IPS-NIHi11 (cell line): ENCODE measurements at places on chromosomes 13 and 19.

- peak; percentile 90 for DNase-seq
Observed at GRCh38 chr19:35352448-35353304, 5.0 kb downstream of the FFAR1 start.

DNA sequence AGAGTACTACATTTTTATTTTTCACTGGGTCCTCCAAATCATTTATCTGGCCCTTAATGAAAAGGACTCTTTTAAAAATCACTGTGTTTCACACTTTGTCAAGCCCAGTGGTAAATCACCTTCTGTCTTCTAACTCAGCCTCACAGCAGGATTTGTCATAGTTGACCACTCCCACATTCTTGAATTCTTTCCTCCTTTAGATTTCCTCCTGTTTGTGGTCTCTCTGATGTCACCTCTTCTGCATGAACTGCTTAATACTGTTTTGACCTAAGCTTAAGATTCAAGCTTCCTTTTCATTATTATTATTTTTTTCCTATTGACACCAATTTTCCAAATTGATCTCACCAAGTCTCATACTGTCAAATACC, 899.8 kb upstream of the MIR17HG start:
- DNase-seq = peak; percentile 24

DNA sequence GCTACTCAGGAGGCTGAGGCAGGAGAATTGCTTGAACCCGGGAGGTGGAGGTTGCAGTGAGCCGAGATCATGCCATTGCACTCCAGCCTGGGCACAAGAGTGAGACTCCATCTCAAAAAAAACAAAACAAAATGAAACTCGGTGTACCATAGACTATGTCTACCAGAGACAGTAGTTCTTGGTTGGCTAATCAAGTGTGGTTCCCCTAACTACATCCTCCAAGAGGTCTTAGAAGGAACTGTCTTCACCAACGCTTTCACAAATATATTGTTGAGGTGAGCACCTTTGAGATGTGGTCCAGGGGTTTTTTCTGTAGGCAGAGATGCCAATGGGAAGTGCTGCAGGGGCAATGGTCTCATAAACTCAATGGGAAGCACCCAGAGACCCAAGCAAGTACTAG, 48.0 kb downstream of the RFC3 start:
- DNase-seq = no peak

DNA sequence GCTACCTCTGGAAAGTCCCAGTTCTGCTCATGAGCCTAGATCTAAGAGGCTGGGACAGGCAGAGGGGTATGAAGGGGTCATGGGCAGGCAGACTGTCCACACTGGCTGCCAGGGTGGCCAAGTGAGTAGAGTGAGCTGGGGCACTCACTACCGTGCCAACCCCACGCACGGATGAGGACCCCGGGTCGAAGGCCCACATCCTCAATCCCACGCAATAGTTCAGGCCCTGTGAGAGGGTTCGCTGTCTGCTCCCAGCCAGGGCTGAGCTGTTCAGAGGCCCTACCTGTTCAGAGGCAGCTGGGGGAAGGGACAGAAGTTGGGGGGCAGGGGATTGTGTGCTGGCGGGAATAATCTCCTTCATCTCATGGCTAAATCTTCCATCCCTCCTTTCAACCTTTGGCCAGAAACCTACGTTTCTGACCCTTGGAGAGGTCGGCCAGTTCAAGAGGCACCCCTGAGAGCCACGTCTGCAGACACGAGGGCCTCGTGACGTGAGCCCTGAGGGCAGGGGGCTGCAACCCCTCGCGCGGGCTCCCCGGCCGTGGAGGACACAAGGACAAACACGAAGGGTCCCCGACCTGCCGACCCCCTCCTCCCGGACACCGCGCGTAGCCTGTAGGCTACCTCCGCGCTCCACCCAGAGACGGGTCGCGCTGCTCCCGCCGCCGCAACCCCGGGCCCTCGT, 1.0 kb upstream of the RPS5 start:
- DNase-seq = no peak

DNA sequence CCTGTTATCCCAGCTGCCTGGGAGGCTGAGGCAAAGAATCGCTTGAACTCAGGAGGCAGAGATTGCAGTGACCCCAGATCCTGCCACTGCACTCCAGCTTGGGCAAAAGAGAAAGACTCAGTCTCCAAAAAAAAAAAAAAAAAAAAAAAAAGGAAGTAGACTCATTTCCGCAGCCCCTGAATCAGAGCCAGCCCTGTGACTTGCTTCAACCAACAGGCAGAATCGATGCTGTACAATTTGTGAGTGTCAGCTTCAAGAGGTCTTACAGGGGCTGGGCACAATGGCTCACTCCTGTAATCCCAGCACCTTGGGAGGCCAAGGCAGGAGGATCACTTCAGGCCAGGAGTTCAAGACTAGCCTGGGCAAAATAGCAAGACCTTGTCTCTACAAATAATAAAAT, 12.8 kb downstream of the ANKRD27 start:
- DNase-seq = no peak

DNA sequence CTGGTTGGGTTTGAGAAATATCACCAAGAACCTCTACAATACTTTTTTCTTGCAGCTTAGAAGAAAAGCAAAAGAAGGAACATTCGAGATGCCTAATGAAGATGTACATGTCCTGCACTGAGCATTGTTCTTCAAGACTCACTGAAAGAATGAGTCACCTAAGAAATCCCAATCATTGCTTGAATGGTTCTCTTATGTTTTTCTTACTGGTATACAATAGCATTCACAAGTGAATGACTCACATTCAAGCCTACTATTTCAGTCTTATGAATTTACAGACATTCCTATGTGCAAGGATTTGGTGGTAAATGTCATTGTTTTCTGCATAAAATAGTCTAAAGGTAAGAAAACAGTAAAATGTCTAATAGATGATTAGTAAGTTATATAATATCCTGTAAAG, 594.6 kb downstream of the PCDH9 start:
- DNase-seq = no peak

- DNase-seq = no peak
Observed at GRCh38 chr19:47421244-47421786, 2.0 kb upstream of the MEIS3 start.

- DNase-seq = no peak
Observed at GRCh38 chr13:24263632-24264031, 45.7 kb upstream of the C1QTNF9 start.
